ENCODE measurements at places on chromosomes 4 and X. TPM values are rescaled to one million over a fixed set of nuclear protein-coding genes. Genes with fewer than 3 reads are reported as not detected.

- no peak for DNase-seq
These were observed 69.8 kb downstream of the IGSF1 start for GRCh38 chrX:131219271-131219670.

DNA sequence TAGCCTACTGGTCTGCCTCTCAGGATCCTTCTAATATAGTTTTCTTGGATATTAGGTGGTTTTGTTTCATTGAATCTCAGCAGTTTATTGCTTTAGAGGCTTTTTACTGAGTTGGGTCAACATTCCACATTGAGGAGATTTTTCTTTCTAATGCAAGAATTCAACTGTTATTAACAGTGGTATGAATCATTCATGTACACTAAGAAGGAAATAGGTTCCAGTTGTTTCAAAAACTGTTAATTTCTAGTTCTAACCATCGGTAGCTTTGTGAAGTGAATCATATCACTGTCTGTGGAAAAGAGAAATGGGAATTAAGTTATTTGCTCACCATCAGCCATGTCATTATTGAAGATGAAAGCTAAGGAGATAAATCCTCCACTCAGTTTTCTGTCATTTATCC, 331.5 kb downstream of the RPA4 start:
- DNase-seq: no peak

Gene ZAR1
- not detected for total RNA-seq

Gene FTHL17
- total RNA-seq: not detected

GRCh38 chr4:8157944-8158709, 486 bp downstream of the ABLIM2 start:
- no peak for DNase-seq

Gene SUPT20HL2
- total RNA-seq: not detected

All from activated T-helper 1 cell treated with anti-CD3 and anti-CD28 coated beads, Interleukin-12 subunit alpha, Interleukin-12 subunit beta, Interleukin-2, Interleukin-4 antibody, amounts not matched to agents 30 ng/mL and 10 ng/mL and 1 ng/mL, durations not matched to agents 14 hours and 24 hours and 36 hours (primary cell).